ENCODE measurements at places on chromosomes 7 and 10. TPM values are rescaled to one million over a fixed set of nuclear protein-coding genes. Genes with fewer than 3 reads are reported as not detected.

GRCh38 chr10:93758891-93759410 is 1.2 kb downstream of the LGI1 start:
- no peak for DNase-seq

- no peak for DNase-seq
These were observed 73.1 kb downstream of the CLEC2L start for GRCh38 chr7:139596626-139597025.

- DNase-seq: no peak
These were observed 20.3 kb upstream of the NUP205 start for GRCh38 chr7:135537453-135537852.

DNA sequence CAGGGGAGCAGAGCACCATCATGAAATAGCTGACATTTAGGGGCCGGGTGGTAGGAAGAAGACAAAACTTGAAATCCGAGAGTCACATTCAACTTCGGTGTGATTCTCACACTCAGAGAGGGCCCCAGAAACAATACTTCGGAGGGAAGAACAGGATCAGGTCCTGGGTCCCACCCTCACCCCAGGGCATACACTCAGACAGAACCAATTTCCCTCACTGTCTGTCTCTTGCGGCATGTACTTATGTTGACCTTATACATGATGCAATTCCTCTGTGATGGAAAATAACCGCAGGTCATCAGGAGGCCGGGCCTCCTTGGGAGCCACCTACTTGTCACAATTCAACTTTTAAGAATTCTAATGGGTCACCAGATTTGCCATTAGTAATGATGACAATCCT is 26.3 kb upstream of the HMX3 start:
- DNase-seq: no peak

DNA sequence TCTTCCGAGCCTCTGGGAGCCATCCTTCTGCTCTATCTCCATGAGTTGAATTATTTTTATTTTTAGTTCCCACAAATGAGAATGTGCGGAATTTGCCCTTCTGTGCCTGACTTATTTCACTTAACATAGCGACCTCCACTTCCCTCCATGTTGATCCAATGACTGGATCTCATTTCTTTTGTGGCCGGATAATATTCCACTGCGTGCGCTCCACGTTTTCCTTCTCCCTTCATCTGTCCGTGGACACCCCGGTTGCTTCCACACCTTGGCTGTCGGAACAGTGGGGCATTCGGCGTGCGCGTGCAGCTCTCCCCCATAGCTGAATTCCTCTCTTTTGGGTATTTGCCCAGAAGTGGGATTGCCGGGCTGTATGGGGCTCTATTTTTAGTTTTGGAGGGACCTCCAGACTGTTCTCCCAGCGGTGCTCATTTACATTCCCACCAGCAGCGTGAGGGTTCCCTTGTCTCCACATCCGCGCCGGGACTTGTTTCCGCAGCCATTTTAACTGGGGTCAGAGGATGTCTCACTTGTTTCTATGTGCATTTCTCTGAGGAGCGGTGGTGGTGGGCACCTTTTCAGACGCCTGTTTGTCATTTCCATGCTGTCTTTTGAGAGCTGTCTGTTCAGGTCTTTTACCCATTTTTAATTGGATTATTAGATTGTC is 51.0 kb upstream of the SUN1 start:
- DNase-seq: no peak

GRCh38 chr7:100693312-100694097 is 545 bp downstream of the GIGYF1 start:
- DNase-seq: no peak

DNA sequence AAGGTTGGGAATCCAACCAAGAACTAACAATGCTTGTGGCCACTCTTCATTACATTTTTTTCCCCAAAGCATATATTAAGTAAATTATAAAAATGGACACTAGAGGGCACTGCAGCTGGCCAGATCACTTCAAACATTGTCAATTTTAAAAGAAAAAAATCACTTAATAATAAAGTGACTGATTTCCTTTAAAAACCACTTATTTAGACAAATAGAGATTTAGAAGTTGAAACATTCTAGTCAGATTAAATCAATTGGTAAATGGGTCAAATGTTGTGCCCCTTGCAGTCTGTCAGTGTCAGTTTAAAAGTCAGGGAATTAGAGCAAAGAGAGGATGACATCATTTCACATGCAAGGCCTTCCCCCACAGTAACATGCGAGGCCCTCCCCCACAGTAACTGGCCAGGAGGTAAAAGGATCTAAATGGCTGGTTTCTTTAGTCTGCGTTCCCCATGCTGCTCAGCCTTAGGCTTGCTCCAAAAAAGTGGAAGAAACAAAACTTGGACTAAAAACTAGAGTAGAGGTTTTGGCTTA is 177.9 kb downstream of the SKAP2 start:
- peak; percentile 78 for DNase-seq

DNA sequence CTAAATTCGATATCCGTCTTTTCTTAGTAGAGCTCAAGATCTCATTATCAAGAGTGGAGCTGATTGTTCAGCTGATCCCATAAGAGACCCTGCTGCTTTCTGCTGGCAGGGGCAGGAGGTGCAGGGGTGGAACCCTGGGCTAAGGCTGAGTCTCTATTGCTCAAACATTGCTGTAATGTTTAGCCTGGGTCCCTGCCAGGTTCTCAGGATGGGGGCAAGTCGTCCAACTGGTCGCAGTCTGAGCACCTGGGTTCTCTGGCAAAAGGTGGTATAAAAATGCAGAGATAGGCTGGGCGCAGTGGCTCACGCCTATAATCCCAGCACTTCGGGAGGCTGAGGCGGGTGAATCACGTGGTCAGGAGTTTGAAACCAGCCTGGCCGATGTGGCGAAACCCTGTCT is 62.0 kb upstream of the NRBF2 start:
- DNase-seq: no peak

GRCh38 chr7:98256431-98256830 is 4.4 kb upstream of the TECPR1 start:
- DNase-seq: no peak

DNA sequence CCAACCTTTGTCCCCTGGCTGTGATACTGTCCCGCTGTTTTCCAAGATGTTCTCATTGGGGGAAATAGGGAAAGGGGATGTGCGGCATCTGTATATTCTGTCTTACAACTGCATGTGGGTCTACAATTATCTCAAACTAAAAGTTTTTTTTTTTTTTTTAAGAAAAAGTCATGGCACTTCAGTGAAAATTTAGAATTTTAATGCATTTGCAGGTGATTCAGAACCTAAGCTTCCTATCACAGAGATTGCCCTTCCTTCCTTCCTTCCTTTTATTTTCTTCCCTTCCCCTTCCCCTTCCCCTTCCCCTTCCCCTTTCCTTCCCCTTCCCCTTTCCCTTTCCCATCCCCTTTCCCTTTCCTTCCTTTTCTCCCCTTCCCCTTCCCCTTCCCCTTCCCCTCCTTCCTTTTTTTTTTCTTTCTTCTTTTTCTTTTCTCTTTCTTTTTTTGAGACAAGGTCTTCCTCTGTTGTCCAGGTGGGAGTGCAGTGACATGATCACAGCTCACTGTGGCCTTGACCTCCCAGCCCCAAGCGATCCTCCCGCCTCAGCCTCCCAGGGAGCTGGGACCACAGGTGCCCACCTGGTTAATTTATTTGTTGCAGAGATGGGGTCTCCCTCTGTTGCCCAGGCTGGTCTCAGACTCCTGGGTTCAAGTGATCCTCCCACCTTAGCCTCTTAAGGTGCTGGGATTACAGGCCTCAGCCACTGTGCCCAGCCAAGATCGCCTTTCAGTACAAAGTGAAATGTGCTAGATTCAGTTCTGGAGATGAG is 32.0 kb downstream of the JAKMIP3 start:
- no peak for DNase-seq

DNA sequence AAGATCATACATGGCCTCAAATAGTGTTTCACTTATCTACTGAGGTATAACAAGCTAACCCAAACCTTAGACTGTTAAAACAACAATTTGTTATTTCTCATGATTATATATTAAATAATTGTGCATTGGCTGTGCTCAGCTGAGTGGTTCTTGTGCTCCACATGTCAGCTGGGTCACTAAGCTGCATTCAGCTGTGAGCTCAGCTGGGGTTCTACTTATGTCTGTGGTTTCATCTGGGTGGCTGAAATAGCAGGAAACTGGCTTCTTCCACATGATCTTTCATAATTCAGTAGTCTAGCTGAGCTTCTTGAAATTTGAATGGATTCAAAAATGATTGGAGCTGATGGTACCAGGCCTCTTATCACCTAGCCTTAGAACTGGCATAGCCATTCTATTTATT is 181.8 kb upstream of the CSTF2T start:
- DNase-seq: no peak

GRCh38 chr10:71103961-71104360 is 108.4 kb upstream of the UNC5B start:
- DNase-seq: no peak

DNA sequence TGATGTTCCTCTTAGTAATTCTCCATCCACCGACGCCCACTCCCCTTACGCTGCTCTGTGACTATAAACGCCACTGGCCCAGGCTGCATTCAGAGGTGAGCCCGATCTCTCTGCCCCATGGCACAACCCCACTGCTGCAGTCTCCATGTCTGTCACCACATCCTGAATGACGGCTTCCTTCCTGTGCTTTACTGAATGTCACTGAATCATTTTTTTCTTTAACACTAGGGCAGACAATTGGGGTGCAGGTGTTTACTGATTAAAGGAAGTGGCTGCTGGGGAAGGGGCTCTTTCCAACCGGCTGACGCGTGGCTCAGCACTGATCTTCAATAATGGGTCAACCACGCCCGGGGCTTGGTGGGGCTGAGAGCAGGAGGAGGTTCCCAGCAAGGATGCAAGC is 208.3 kb downstream of the USP6NL start:
- DNase-seq: no peak

GRCh38 chr7:23338439-23338838 is 39.3 kb downstream of the MALSU1 start:
- DNase-seq: no peak

DNA sequence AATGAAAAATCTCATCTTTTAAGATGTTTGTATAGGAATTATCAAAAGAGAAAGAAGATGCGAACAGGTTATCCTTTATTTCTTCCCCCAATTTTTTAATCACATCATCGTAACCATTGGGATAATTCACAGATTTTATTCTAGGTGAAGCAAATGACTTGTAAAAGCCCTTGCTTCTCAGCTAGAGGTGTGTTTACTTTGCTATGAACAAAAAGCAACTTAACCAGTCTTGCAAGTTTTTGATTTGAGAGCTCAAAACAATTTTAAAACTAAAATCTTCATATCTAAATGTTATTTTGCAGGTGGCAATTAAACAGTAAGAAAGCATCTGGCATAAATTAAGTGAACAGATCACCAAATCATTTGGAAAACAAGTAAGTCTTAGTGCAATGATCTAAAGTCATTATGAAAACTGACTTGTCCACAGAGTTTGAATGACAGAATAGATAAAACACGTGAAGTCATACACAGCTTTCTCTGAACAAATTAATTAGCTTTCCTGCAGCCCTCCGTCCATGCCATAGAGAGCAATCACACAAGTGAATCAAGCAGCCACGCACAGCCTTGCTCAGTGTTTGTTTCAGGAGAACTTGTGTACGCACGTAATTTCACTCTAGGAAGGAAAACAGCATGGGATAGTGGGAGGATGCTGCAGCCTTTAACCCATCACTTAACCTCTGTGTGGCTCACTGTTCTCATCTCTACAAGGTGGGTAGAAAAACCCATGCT is 85.0 kb upstream of the ZNF800 start:
- DNase-seq: no peak

DNA sequence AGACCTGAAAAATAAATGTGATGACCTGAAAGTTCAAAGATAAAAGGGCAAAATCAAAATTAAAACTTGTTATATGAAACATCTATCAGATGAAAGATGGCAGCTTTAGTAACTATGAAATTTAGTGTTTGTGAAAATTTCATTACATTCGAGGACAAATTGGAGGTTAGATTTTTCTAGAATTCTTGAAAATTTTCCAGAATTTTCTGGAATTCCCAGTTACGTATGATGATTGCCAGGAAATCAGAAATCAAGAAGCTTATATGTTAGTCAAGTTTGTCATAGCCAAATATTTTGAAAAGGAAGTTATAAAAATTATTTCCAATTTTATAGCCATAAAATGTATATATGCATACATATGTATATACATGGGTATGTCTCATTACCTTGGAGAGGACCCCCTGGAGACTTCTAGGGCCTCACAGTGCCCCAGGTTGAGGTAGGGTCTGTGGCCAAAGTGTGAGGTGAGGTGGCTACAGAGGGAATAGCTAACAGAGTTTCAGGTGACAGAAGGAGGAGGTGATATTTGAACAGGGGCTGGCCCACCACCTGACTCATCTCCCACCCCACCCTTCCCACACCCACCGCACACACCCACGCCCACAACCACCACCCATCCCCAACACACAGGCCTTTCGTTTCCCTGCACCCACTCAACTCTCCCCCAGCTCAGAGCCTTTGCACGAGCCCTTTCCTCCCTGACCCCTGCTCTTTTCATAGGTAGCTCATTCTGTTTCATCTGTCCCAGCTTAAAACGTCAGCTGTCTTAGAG is 21.5 kb downstream of the C10orf105 start:
- no peak for DNase-seq

- no peak for DNase-seq
These were observed 182.7 kb downstream of the CCSER2 start for GRCh38 chr10:84511106-84511505.

DNA sequence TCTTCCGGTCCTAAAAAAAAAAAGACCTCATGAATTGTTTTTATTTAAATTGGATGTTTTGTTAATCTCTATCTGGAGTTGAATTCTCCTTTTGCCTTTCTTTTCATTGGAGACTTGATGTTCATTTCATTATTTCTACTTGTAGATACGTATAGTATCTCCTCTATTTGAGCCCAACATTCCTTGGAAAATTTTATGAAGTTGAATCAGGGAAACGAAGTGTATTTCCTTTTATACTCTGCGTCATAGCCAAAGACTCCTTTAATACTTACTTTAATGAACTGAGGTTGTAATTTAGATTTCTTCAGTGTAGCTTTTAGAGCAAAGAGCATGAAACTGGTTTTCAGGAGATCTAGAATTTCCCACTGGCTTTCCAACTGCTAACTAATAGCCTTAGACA is 132.4 kb downstream of the KIAA1217 start:
- no peak for DNase-seq

- DNase-seq: no peak
These were observed 520 bp downstream of the ELAPOR2 start for GRCh38 chr7:87058744-87059524.

GRCh38 chr7:338295-339061 is 48.5 kb downstream of the FOXL3 start:
- DNase-seq: no peak

GRCh38 chr10:92845921-92846320 is 2.4 kb upstream of the EXOC6 start:
- no peak for DNase-seq

The BPGM gene
- polyA plus RNA-seq: 43.1 TPM

The PTPN12 gene
- polyA plus RNA-seq: 45.3 TPM

The GNAT3 gene
- not detected for polyA plus RNA-seq

The FBXL13 gene
- 0.95 TPM for polyA plus RNA-seq

The EVX1 gene
- not detected for polyA plus RNA-seq

Data from AG04450 (cell line).